ENCODE measurements at places on chromosomes 12 and 14. TPM values are rescaled to one million over a fixed set of nuclear protein-coding genes. Genes with fewer than 3 reads are reported as not detected.
A peak's percentile ranks its signal among the peaks of the same experiment; 100 is the strongest.

DNA sequence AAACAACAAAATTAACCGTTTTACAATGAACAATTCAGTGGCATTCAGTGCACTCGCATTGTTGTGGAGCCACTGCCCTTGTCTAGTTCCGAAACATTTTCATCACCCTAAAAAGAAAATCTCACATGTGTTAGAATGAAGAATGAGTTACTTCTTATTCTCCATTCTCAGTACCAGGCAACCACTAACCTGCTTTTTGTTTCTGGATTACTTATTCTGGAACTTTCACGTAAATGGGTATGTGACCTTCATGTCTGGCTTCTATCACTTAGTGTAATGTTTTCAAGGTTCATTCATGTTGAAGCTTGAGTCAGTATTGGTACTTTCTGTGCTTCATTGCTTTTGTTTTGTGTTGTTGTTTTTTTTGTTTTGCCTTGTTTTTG is 15.6 kb downstream of the RCOR1 start:
- no peak for DNase-seq

DNA sequence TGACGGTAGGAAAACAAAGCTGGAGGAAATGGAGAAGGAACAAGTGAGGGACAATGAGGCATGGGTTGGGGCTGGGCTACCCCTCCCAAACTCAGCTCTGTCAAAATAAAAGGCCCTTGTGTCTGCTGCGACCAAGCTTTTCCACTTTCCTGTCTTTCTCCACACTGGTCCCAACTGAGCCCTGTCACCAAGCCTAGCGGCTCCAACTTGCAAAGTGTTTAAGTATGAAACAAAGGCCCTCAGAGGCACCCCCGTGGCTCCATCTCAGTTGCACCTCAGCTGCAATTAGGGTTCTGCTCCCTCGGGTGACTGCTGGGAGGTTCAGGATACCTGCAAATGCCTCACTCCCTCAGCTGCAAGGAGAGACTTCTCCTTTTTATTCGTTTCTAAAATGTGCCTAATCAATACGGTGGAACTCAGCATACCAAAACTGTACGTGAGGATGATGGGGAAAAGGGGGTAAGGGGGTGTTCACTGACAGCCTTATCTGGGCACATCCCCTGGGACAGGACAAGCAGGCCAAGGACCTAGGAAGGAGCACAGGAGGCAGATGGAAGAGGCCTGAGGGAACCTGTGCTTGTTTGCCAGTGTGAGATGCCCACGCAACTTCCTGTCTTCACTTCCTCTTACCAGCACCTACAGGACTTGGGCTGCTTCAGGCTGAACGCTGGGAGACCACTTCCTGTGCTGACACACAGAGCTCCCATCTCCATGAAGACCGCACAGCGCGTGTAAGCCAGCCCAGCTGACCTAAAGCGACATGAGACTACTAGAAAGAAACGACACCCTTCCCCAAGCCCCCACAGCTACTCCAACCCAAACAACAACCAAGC is 8.9 kb downstream of the VAMP1 start:
- DNase-seq = no peak

DNA sequence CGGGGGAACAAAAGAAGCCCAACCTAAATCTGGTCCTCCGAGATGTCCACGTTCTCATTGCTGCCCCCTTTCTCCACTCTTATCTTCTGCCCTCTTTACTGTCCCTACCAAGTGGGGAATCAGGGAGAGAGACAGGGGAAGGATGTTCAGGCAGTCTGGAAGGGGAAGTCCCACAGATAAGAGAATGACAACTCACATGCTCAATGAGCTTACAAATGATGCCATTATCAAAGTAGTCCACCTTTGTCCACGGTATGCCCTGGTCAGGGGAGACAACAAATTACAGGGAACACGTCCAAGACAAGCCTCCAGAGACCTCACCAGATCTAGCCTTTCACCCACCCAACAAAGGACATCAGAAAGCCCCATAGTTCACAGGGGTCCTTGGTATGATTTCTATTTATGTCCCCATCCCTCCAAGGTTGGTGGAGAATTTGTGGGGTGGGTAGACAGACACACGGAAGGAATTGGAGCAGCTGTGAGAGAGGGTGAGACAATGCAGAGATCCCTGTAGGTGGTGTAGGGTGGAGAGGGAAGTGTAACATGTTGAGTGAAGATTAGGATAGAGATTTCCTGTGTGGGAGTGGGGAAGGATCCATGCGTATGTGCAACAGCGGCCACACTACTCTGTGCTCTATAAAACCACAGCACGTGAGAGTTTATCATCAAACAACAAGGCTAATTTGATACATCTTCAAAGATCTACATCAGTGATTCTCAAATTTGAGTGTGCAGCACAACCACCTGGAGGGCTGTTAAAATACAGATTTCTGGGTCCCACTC is 10.7 kb downstream of the MYO1A start:
- no peak for DNase-seq

DNA sequence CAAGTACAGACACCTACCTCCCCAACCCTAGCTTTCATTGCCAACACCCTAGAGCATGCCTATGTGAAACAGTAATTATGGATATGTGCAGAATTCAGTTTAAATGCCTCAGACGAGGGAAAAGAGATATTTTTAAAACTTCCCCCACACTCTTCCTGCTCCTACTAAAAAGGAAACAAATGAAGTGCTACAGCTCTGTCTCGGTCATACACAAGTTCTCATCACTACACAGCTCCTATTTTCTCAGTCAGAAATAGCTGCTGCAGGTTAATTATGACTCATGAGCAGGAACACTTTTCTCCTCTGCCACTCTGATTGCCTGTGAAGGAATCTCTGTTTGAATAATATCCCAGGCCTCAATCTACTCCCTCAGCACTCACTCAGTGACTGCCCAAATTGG is 703.6 kb upstream of the FLRT2 start:
- no peak for DNase-seq

GRCh38 chr14:33954016-33954598 is 3.2 kb upstream of the EGLN3 start:
- peak; percentile 65 for DNase-seq

DNA sequence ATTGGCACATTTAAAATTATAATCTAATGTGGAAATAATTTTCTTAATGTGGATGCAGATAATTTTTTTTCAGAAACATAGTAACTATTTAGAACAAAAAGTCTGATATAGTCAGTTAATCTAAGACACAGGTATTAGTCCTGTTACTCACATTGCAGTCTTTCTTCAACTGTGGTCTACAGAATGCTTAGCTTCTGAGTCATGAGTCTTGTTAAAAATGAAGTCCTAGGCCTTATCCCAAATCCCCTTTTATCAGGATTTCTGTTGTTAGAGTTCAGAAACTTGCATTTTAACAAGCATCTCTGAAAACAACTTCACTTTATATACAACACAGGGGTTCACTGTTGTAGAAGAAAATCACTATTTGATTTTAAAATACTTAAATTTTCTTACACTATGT is 112.2 kb downstream of the SLC16A7 start:
- no peak for DNase-seq

DNA sequence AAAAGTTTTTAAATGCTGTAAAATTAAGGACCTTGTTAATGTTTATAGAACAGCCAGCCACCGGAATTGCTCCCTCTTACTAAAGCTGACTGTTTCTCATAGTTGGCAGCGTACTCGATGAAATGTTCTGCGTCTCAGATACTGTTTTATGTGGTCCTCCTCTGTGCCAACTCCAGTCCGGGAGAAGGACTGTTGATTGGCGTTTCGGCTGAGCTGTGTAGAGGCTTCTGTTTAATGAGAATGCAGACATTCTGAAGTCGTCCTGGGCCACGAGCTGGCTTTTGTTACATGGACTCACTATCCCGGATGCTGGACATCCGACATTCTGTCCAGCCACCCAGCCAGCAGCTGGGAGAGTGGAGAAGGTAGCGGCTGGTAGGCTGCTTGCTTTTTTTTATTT is 75.4 kb downstream of the WDR20 start:
- DNase-seq = peak; percentile 77

IRF2BPL gene
- 49.2 TPM for polyA plus RNA-seq

GALNT9 gene
- polyA plus RNA-seq = 35.9 TPM

RPL41 gene
- polyA plus RNA-seq = 3,172 TPM

Measured in spinal cord (tissue), 10 donors.